Stimulated activated naive CD8-positive, alpha-beta T cell treated with anti-CD3 and anti-CD28 coated beads, Interleukin-15, Interleukin-2, amounts not matched to agents 100 U/mL and 50 U/mL, for 24 hours (primary cell): ENCODE measurements at places on chromosomes 2 and 18.

- no peak for DNase-seq
Observed at GRCh38 chr2:102932501-102932900, 170.7 kb downstream of the TMEM182 start.

- DNase-seq = no peak
Observed at GRCh38 chr18:46190667-46191066, 86.5 kb downstream of the HAUS1 start.

GRCh38 chr2:39545957-39546356, 108.9 kb upstream of the MAP4K3 start:
- DNase-seq = no peak

DNA sequence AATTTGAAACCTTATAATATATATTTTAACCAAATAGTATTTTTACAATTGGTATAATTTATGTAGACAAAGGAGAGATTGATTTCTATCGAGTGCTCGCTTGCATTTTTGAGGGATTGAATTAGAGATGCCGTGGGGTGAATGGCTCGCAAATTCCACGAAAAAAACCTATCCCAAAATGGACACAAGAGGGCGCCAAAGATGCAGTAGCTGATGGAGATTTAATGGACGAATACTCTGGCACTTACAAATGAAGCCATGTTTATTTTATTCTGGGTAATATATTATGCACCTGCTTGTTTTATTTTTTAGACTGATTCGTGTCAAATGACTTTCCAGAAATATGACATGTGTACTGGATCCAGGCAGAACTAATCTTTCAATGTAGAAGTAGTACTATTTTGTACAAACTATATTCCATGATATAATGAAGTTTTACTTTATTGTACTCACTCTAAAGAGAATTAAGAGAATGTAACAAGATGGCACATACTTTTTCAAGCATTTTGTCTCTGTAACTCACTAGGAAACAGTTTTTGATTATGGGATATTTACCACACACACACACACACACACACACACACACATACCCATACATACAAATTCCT, 505.4 kb downstream of the PLCL1 start:
- DNase-seq = peak; percentile 64

- DNase-seq = no peak
Observed at GRCh38 chr18:72672364-72673184, 128.4 kb upstream of the CBLN2 start.

GRCh38 chr2:216692636-216693413, 2.5 kb downstream of the IGFBP5 start:
- DNase-seq = peak; percentile 83

GRCh38 chr2:212908682-212909435, 242.6 kb downstream of the IKZF2 start:
- no peak for DNase-seq

GRCh38 chr2:157174321-157174720, 83.2 kb upstream of the GALNT5 start:
- no peak for DNase-seq

- DNase-seq = no peak
Observed at GRCh38 chr2:233453916-233454315, 99.6 kb downstream of the DGKD start.

GRCh38 chr18:62881509-62882016, 166.2 kb downstream of the PHLPP1 start:
- no peak for DNase-seq

GRCh38 chr2:8426550-8426949, 255.3 kb upstream of the ID2 start:
- DNase-seq = no peak

DNA sequence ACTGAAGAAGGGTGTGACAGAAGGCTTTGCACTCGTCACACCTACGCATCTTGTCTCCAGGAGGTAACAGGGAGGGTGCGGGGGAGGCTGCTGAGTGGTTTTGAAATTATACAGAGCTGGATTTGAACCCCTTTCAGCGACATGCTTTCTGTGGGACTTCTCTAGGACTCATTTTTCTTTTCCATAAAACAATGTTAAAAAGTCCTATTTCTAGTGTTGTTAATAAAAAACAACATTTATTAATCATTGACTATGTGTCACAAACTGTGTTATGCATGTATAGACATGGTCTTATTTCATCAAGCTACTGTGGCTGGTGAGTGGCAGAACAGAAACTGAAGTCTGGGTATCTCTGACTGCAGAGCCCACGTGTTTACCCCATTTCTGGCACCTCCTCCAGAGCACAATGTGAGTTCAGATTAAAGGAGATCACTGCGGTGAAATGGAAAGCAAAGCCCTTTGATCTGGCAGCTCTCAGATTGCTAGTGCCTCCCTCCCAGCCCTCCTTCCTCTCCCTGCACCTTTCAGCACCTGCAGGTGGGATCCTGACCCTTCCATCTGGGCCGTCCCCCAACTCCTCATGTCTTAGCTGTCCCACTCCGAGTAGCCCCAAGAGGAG, 315.5 kb upstream of the MYT1L start:
- peak; percentile 37 for DNase-seq

- no peak for DNase-seq
Observed at GRCh38 chr18:57925706-57926105, 118.3 kb upstream of the NEDD4L start.

DNA sequence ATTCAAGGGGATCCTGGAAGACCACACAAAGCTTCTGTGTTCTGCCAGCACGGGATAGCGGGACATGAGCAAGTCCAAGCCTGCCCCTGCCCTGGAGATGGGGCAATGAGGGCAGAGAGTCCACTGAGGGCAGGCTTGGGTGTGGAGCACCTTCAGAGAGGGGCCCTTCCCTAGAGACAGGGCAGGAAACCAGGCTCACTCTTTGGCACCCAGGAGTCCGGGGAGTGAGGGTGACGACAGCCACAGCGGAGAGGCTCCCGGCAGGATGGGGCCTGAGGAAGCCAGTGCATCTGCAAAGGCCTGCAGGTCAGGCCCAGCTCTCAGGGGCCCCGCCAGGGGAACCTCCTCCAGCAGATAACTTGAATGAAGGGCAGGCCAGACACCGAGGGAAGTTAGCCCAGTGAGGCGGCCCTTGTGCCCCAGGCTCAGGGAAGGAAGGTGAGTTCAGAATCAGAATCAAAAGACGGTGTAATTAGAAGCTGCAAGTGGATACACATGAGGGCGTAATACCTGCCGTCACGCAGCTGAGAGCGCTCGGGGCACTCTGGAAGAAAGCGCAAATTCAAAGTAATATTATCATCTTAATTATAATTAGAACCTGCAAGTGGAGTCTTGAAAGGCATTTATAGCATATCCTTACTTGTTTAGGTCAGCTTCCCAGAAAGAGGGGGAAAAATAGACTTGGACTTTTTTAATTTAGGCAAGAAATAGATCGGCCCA, 142.6 kb upstream of the LGALSL start:
- DNase-seq = no peak

- DNase-seq = no peak
Observed at GRCh38 chr2:16280081-16280480, 339.7 kb downstream of the MYCN start.

DNA sequence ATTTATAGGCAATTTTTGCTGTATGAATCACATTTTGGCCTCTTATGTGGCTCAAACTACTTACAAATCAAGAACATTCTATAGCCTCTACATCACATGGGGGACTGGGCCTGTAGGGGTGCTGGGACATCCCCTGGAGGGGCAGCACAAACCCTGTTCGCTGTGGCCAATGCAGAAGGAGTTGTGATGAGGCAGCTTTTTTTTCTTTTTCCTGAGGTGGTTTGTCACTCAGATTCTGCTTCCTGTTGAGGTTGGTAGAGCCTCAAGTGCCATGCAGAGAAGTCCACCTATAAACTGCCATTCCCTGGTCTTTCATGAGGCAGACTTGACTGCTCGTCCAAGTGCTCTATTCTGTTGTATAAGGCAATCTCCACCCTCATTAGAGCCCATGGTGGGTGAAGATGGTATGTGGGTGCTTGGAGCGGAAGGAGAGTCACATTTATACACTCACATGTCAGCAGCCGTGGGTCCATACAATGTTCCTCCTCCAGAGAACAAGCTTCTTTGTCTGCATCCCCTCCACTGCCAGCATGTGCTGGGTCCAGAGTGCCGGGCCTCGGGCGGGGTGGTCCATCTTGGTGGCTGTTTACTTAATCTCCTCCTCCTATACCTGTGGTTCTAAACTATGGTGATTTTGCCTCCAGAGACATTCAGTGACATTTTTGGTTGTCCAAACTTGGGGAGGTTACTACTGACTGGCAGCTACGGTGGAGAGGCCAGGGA, 120.3 kb downstream of the ACOXL start:
- no peak for DNase-seq

DNA sequence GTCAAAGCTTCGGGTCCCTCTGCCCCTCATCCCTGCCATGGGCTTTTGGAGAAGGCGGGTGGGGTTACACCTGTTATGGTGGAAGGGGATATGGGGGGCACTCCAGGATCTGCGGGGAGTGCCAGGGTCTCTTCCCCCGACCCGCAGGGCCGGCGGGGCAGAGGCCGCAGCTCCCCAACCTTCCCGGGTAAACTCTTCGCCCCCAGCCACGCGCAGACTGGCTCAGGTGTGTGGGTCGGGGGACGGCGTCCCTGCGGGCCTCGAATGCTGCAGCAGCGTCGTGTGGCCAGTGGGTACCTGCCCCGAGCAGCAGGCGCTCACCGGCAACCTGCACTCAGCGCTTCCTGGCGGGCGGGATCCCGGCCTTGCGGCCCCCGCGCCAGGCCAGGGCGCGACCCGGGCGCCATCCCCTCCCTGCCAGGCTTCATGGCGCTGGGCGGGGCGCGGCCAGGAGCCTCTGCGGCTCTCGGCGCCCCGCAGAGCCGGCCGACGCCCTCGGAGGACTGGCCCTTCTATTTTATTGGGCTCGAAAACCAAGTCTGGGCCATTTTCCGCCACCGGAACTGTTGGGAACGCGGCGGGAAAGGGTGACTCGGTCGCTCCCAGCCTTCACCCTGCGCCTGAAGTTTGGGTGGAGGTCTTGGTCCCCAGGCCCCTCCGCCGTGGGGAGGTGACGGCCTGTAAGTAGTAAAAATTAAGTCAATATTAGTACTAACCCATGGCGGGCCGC, 4.5 kb downstream of the GBX2 start:
- no peak for DNase-seq

DNA sequence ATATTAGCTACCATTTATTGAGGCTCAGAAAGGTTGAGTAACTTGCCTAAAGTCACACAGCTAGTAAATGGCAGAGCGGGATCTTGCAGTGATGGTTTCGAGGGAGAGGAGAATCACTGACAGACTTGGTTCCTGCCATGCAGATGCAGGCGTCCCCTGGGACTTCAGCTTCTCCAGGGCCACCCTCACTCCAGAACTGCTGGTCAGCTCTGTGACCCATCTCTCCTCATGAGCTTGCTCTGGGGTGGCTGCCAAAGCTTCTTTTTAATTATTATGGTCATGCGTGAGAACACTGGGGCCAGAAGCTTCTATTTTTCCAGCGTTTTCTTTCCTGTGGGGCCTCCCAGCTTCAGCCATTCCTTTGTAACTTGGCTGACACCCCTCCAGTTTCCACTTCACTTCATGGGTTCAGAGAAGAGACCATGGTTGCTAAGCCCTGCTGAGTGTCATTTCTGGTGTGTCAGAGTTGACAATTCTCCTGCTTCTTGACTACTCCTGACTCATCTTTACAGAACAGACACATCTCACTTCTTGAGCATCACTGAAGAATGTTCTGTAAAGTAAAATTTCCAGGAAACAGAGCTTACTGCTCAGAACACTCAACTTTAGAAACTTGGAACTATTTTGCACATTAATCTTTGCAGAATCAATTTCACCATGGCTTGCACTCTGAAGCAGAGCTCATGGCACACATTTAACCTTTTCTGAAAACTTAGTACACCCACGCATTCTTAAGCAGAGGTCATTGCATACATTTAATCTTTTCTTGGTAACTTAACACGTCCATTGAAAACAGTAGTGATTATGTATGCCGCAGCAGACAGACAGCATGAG, 70.4 kb downstream of the IL1R2 start:
- peak; percentile 24 for DNase-seq

GRCh38 chr2:231527091-231527395, 3.2 kb downstream of the NMUR1 start:
- DNase-seq = no peak

GRCh38 chr18:53753601-53754000, 470.9 kb downstream of the MBD2 start:
- no peak for DNase-seq

GRCh38 chr2:29270701-29271121, 155.5 kb downstream of the CLIP4 start:
- no peak for DNase-seq
